Activated T-cell treated with anti-CD3 and anti-CD28 coated beads, Interleukin-2, amount 50 U/mL, for 72 hours (primary cell): ENCODE measurements at places on chromosomes 2 and 18. TPM values are rescaled to one million over a fixed set of nuclear protein-coding genes. Genes with fewer than 3 reads are reported as not detected.

Gene OBSL1
- total RNA-seq: 1.3 TPM

Gene SPP2
- total RNA-seq: not detected

Gene FAP
- total RNA-seq: not detected

Gene CYP27C1
- not detected for total RNA-seq

Gene KIAA2012
- not detected for total RNA-seq

Gene LOXL3
- total RNA-seq: 3.1 TPM

Gene FOXI3
- total RNA-seq: not detected

Gene RAB6C
- 0.14 TPM for total RNA-seq

Gene OSBPL6
- total RNA-seq: 6.1 TPM

Gene CXCR1
- not detected for total RNA-seq

Gene HNMT
- not detected for total RNA-seq

Gene STARD6
- not detected for total RNA-seq

Gene ACOXL
- 0.19 TPM for total RNA-seq

Gene GATA6
- 0.43 TPM for total RNA-seq

Gene ANAPC1
- total RNA-seq: 92.8 TPM

Gene ANKRD53
- 0.58 TPM for total RNA-seq

Gene UGT1A10
- total RNA-seq: not detected

Gene MSTN
- total RNA-seq: not detected

Gene RFTN2
- total RNA-seq: not detected

Gene CCDC141
- 9.4 TPM for total RNA-seq

Gene SUPT7L
- 45.0 TPM for total RNA-seq

Gene FAM237A
- not detected for total RNA-seq

Gene IHH
- total RNA-seq: 0.14 TPM

Gene APOB
- total RNA-seq: not detected

Gene SCN9A
- total RNA-seq: 0.12 TPM

Gene FEZ2
- 11.1 TPM for total RNA-seq

Gene CRYGB
- not detected for total RNA-seq

Gene GAL3ST2
- 0.53 TPM for total RNA-seq

Gene TBR1
- 0.02 TPM for total RNA-seq
